NCI-H1694 treated with DMSO at 0.1 percent for 48 hours (cell line): ENCODE measurements at places on chromosomes 12 and 14.
A peak's percentile ranks its signal among the peaks of the same experiment; 100 is the strongest.

DNA sequence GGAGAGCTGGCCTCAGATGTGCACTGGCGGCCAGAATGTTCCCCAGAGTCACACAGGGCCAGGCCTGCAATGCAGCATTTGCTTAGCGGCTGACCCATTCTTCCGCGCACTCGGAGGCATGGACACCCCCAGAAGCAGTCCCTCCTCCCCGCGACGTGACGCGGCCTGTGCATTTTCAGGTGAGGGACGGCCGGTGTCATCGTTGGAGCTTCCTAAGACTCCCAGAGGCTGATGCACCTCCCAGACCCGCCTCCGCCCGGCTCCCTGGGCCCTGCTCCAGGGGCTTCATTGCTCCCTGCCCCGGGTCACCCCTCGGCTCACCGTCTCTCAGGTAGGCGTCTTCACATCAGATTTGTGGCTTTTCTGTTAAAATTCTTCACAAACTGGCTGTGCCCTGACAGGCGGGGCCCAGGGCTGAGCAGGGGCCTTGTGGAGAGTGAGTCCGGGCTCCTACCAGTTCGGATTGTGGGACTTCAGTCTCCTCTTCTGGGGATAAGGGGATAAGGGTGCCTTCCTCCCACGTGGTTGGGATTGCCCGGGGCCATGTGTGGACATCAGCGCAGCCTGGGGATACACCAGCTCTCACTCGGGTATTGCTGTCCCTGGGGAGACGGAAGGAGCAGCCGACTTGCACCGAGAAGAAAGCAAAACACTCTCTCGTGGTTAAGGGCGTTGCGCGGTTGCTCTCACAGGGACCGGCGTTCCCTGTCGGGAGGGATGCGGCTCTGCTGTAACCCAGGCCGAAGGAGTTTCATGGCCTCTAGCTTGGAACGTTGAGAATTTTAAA is 249.1 kb downstream of the ADGRD1 start:
- no peak for DNase-seq

- DNase-seq, result no peak
Observed at GRCh38 chr12:90090929-90091651, 382.5 kb upstream of the ATP2B1 start.

GRCh38 chr12:82682851-82683261 is 3.9 kb upstream of the TMTC2 start:
- DNase-seq, result no peak

DNA sequence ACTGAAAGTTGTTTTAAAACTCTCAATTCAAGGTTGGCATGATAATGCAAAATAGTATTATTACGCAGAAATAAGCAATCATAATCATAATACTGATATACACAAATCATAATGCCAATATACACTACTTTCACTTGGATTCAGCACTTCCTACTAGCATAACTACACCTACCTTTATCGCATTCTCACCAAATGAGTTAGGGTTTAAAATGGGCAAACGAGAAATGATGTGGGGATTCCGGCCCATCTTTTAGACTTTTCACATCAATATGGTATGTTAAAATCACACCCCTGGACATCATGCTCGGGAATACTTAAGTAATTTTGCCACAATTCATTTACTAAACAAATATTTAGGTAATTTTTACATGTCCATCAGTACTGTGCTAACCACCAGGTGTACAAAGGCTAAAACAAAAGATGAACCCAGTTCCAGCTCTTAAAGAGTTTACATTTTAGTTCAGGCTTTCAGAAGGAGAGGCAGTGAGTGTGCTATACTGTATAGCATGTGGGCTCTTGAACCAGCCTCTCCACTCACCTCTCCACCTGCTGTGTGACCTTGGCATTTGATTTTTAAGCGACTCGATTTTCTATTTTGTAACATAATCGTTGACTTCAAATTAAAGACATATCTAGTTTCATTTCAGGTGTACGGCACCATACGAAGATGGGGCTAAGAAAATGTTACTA is 1.1 kb upstream of the USP15 start:
- DNase-seq, result peak; percentile 8

DNA sequence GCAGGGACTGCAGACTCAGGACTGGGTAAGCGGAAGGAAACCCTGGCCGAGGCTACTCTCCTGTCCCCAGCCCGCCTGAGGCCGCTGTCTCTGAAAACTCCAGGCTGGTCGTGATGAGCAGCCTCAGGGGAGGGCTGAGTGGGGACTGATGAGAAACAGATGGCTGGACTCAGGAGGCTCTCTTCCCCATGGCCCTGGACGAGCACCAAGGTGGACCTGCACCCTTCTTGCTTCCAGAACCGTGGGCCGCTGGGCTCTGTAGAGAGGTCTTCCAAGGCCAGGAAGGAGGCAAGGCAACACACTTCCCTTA is 1.1 kb downstream of the TEX22 start:
- no peak for DNase-seq

DNA sequence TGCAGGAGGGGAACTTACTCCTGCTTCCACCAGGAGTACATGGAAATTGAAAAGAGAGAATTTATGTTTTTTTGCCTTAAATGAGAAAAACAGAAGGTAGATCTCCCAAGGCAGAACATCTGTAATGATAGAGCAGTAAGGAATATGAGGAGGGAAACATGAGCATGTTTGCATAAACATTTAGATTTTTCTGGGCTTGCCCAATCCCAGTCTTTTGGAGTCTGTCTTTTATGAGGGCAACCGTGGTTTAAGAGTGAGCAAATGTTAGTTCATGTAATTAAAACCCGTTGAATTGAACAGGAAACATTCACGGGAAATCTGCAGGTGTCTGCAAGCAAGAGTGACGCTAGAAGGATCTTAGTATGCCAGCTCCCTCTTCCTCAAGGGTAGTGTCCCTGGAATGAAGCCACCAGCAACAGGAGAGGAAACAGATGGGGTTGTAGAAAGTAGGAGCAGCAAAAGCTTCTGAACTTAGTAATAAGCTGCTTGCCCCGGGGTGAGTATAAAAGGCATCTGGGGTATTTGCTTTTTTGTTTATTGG is 79.3 kb downstream of the ARF6 start:
- peak; percentile 34 for DNase-seq

GRCh38 chr14:63867933-63868921 is 15.4 kb downstream of the SYNE2 start:
- no peak for DNase-seq

DNA sequence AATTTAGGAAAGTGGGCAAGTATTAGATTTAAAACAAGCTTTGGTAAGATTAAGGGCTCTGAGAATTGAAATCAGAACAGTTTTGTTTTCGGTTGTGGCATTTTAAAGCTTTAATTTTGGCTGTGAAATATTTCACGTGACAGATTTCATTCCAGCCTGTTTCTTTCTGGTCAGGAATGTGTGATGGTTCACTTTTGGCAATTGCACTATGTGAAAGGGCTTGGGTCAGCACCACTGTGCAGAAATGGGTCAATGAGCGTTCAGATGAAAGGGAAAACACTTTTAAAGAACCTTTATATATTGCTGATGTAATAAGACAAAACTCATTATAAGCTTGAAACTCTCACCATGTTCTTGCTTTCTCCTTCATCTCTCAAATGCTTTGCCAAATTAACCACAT is 17.1 kb downstream of the NUBPL start:
- DNase-seq, result no peak

GRCh38 chr12:44286336-44286735 is 450.5 kb downstream of the TMEM117 start:
- DNase-seq, result no peak

DNA sequence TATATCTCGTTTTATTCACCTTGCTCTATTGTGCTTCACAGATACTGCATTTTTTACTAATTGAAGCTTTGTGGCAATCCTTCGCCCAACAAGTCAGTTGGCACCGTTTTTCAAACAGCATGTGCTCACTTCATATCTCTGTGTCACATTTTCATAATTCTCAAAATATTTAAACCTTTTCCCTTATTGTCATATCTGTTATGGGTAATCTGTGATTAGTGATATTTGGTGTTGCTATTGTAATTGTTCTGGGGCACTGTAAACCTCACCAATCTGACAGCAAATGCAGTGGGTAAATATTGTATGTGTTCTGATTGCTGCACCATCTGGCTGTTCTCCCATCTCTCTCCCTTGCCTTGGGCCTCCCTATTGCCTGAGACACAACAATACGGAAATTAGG is 191.3 kb downstream of the BTG1 start:
- no peak for DNase-seq

GRCh38 chr14:60977847-60978246 is 3.0 kb downstream of the TRMT5 start:
- no peak for DNase-seq

- no peak for DNase-seq
Observed at GRCh38 chr14:104494483-104494882, 85.1 kb upstream of the C14orf180 start.

DNA sequence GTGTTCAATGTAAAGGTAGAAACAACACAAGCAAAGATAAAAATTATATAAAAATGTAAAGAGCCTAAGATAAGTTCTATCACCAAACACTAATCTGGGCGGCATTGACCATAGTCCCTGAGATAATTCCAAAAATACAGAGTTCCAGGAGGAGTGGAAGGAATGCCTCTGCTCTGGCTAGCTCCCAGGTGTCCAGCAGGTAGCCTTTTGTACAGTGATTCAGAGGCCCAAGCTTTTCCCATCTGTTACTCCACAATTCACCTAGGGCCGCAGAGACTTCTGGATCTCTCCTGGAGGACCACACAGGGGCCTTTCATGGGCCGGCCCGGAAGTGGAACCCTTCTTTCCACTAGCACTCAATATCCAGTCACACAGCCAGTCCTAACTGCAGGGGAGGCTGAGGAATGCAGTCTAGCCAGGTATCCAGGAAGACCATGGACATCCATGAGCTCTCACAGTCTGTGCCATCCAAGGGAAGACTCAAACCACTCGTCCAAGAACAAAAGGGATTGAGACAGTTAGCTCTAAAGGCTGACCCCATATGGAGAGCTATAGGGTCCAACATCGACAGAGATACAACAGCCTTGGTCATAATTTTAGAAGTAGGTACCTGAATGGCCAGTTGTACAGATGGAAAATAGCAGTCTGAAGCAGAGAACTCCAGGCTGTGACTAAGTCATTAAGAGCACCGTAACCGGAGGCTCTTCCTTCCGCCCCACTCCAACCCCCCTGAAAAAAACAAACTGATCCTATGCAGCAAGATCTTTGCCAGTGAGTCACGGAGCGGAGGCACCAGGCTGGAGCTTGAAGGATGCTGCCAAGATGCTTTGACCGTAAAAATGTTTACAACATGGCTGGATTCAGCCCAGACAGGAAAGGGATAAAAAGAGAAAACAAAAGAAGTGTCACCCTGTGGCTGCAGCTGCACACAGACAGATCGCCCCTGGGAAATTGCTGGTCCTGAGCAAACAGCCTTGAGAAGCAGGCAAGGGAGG is 204.8 kb downstream of the NUAK1 start:
- no peak for DNase-seq

GRCh38 chr12:103771466-103771865 is 69.6 kb downstream of the NT5DC3 start:
- DNase-seq, result no peak

- DNase-seq, result no peak
Observed at GRCh38 chr14:23399591-23399990, 8.5 kb downstream of the MYH6 start.

DNA sequence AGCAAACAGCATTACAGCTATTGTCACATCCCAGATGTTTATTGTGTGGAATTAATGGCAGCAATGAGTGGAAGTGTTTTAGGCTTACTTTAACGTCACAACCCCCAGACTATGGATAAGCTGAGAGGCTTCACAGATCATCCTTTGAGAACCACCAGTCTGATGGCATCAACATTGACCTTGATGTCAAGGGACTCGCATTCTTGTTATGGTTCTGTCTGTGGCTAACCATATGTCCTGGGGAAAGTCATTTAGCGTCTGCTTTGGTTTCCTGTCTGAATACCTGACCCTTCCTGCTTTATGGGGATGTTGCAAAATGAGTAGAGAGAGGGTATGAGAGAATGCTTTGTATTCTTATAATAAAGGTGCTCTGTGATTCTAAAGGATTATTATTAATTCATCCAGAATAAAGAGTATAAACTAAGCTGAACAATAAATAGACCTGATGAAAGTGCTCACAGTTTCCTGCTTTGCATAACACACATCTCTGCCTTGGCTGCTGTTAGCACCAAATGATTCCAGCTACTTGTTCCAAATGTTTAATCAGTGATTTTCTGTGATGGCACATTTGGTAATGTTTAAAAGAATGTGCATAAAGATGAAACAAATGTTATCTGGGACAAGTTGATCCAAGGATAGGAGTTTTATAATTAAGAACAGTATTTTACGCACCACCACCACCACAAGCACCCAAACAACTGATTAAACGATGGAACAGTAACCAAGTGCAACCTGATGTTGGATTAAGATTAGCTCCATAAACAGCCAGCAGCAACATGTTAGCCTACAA is 116.9 kb upstream of the LRIG3 start:
- DNase-seq, result no peak

GRCh38 chr12:88665071-88665470 is 84.8 kb upstream of the KITLG start:
- DNase-seq, result no peak

- DNase-seq, result no peak
Observed at GRCh38 chr14:24342889-24343288, 3.1 kb upstream of the RIPK3 start.

GRCh38 chr12:79422060-79422812 is 268.5 kb downstream of the PAWR start:
- no peak for DNase-seq

GRCh38 chr14:56294128-56294527 is 175.9 kb downstream of the PELI2 start:
- no peak for DNase-seq

GRCh38 chr12:53123578-53124351 is 20.5 kb downstream of the SOAT2 start:
- no peak for DNase-seq

- DNase-seq, result no peak
Observed at GRCh38 chr12:68403296-68403695, 71.1 kb upstream of the MDM1 start.

- peak; percentile 93 for DNase-seq
Observed at GRCh38 chr14:99192028-99192621, 79.9 kb downstream of the BCL11B start.

DNA sequence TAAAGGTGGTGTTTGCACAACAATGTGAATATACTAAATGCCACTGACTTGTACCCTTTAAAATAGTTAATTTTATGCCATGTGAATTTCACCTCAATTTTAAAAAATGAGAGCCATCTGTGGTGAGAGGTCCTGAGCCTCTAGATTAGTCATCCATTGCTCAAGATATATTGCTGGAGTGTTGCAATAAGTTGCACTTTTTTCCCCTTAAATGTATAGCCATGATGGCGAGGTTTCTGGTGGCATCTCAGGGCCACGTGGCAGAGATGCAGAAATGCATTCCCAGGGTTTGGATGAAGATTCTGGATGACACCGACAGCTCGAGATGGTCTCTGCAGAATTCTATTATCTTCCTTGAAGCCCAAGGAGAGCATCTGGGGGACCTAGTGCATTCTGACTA is 153.7 kb downstream of the AACS start:
- DNase-seq, result no peak
